ENCODE measurements at places on chromosomes 2 and 18.

- no peak for DNase-seq
- H3K4me1 ChIP-seq = no peaks in the 10 kb centered on the region
- H3K27me3 ChIP-seq = no peaks in the 10 kb centered on the region
Measured at GRCh38 chr2:241088376-241088775, 13.7 kb downstream of the MTERF4 start.

GRCh38 chr2:227308784-227309183, 16.3 kb upstream of the MFF start:
- H3K4me1 ChIP-seq = no peaks in the 10 kb centered on the region
- no peak overlapping the region for H3K27ac ChIP-seq
- H3K27me3 ChIP-seq = no peaks in the 10 kb centered on the region
- DNase-seq = no peak

DNA sequence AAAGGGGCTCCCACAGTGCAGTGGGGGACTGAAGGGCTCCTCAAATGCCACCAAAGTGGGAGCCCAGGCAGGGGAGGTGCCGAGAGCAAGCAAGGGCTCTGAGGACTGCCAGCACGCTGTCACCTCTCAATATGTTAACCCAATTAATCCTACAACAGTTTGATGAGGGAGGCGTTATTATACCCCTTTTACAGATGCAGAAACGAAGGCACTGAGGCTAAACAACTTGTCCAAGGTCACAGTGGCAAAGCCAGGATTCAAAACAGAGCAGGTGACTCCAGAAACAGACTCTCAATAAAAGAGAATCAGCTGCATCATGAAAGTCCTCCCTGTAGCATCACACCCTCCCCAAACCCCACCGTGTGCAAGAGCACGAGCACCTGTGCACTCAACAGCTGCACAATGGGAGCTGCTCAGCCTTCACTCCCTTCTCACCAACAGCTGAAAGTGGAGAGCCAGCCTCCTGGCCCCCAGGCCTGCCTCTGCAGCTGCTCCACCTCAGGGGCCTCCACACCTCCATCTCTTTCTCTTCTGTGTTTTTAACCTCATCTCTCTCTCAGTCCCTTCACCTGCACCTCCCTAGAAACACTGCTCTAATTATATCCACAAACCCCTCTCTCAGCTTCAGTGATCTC, 8.1 kb downstream of the NPC1 start:
- peaks cover 16% of the 10 kb centered on the region for H3K4me1 ChIP-seq
- DNase-seq = no peak
- H3K27me3 ChIP-seq = no peaks in the 10 kb centered on the region
- no peaks in the 10 kb centered on the region for H3K36me3 ChIP-seq
- no peak overlapping the region for H3K27ac ChIP-seq
- H3K4me3 ChIP-seq = no peak overlapping the region

- H3K4me3 ChIP-seq = no peak overlapping the region
- peaks cover 50% of the 10 kb centered on the region for H3K4me1 ChIP-seq
- no peaks in the 10 kb centered on the region for H3K36me3 ChIP-seq
- no peak for DNase-seq
- H3K27ac ChIP-seq = no peak overlapping the region
- no peaks in the 10 kb centered on the region for H3K27me3 ChIP-seq
Measured at GRCh38 chr18:44766450-44766849, 85.8 kb downstream of the SETBP1 start.

DNA sequence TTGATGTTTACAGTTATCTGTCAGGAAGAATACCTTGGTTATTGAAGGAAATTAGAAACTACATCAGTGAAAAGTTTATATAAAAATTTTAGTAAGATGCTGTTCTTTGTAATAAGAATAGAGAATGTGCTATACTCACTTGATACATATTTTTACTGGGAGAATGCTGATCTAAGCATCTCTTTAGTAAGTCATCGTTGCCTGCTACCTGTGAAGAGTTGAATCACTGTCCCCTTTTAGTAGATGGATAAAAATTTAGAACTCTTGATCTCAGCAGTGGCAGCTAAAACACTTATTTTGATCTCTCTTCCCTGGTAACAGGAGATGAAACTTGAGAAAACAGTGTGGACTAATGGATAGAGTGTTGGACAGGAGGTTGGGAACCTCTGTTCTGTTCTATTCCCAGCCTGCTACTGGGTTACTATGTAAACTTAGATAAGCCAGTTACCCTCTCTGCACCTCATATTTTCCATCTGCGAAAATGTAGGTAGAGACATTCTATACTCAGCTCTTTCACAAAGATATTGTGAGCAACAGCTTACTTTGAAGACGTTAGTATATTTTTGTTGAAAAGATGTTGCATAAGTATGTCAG, 100.3 kb downstream of the FEZ2 start:
- no peak overlapping the region for H3K4me3 ChIP-seq
- DNase-seq = no peak
- H3K27me3 ChIP-seq = no peaks in the 10 kb centered on the region
- no peaks in the 10 kb centered on the region for H3K36me3 ChIP-seq

DNA sequence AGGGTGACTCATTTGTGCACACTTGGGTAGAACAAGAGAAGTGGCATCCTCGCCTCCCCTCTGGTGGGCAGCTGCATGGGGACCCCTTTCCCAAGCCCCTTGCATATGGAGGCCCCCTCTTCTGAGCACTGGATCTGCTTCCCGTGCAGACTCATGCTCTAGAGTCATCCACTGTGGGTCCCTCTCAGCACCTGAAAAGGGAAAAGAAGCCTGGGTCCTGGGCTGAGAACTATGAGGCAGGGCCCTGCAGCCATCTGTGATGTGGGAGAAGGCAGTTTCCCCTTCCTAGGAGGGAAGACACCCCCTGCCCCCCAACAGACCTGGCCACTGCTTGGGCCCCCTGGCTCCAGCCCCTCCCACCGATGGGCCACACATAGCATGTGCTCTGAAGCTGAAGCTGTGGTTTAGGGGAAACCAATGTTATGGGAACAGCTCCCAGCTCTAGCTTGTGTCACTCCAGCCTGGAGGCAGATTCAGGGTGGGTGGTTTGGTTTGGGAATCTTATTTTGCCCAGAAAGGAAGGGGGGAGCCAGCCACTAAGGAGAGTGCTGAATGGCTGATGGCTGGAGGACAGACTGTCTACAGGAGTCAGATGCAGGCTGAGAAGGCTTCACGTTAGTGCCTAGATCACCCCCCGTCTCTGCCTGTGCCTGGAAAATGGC, 172.8 kb downstream of the GLI2 start:
- H3K4me1 ChIP-seq = no peaks in the 10 kb centered on the region
- no peak overlapping the region for H3K4me3 ChIP-seq
- H3K27me3 ChIP-seq = no peaks in the 10 kb centered on the region
